Immature natural killer cell (primary cell): ENCODE measurements at places on chromosomes 2 and 18. TPM values are rescaled to one million over a fixed set of nuclear protein-coding genes. Genes with fewer than 3 reads are reported as not detected.

Gene TGIF1
- 16.0 TPM for polyA plus RNA-seq

DNA sequence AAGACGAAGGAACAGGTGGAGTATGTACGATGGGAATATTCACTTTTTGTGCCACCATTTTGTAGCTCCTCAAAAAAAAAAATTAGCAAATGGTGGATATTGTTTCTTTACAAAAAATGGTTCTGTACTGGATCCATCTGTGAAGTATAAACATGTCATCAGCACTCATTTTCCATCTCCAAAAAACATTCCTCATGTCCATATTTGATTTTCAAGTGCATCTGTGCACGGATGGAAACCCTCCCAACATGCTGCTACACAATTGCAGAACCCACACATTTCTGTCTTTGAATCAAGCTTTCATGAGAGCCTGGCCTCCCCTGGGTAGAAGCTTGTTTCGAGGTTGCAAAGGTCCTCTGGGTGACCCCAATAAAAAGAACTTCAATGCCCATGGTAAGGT is 59.6 kb upstream of the ZEB2 start:
- no peak overlapping the region for H3K27ac ChIP-seq
- peaks cover 51% of the 10 kb centered on the region for H3K4me1 ChIP-seq
- DNase-seq = no peak
- peaks cover 7% of the 10 kb centered on the region for H3K27me3 ChIP-seq
- H3K36me3 ChIP-seq = no peaks in the 10 kb centered on the region

GRCh38 chr2:74831693-74832530 is 2.0 kb upstream of the HK2 start:
- peaks cover 15% of the 10 kb centered on the region for H3K27me3 ChIP-seq
- no peak overlapping the region for H3K27ac ChIP-seq
- no peaks in the 10 kb centered on the region for H3K36me3 ChIP-seq
- no peak overlapping the region for H3K4me3 ChIP-seq
- DNase-seq = no peak

Gene SERPINB8
- polyA plus RNA-seq = 10.3 TPM

Gene CNTNAP5
- polyA plus RNA-seq = not detected

DNA sequence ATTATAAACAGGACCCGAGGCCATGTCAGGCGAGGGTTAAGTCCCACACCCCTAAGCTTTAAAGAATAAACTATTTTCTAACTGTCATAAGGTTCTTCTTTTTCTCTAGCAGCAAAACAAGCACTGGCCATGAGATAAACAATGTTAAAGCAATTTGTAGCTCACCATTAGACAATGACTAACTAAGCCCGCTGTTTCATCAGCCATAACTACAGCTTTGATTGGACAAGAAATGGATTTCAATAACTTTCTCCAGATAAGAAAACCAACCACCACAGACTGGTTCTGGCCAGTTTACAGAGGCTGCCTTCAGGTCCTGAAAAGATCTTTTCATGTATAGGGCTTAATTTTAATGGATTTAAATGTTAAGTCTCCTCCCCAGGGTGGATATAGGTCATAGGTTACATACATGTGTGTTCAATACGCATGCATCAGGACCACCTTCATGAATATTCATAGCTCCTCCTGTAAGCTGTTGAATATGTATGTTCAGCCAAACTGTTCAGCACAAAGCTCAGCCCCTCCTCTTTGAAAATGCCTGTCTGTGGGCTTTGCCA is 108.7 kb upstream of the RAB6C start:
- H3K27me3 ChIP-seq = peaks cover 7% of the 10 kb centered on the region
- no peak overlapping the region for H3K27ac ChIP-seq
- no peak for DNase-seq
- H3K4me3 ChIP-seq = no peak overlapping the region
